ENCODE measurements at places on chromosomes 12 and 14.

DNA sequence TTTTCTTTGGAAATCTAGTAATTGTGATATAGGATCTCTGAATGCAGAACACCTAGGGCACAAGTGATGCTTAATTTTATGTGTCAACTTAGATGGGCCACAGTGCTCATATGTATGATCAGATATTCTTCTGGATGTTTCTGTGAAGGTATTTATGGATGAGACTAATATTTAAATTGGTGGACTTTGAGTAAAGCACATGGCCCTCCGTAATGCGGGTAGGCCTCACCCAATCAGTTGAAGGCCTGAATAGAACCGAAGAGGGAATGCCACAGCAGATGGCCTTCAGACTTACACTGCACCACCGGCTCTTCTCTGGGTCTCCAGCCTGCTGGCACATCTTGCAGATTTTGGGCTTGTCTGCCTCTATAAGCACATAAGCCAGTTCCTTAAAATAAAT lies 60.0 kb downstream of the ETV6 start:
- DNase-seq, result no peak

- DNase-seq, result no peak
Observed at GRCh38 chr12:24328261-24328660, 378.8 kb upstream of the SOX5 start.

DNA sequence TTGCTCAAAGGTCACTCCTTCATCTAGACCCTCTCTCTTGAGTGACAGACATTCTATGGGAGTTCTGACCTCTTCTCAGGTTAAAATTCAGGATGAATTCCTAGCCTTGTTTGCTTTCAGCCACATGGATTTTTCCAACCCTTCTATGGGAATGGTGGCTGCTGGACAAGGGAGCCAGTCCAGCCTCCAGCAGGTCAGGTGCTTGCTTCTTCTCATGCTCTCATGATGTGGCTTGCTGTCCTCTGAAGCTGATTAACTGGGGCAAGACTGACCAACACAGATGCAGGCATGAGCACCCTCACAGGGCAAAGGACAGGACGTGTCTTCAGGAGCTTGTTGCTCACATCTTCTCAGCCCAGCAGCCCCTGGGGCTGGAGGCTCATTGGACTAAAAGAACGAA lies 97.2 kb upstream of the SLC35F4 start:
- no peak for DNase-seq

DNA sequence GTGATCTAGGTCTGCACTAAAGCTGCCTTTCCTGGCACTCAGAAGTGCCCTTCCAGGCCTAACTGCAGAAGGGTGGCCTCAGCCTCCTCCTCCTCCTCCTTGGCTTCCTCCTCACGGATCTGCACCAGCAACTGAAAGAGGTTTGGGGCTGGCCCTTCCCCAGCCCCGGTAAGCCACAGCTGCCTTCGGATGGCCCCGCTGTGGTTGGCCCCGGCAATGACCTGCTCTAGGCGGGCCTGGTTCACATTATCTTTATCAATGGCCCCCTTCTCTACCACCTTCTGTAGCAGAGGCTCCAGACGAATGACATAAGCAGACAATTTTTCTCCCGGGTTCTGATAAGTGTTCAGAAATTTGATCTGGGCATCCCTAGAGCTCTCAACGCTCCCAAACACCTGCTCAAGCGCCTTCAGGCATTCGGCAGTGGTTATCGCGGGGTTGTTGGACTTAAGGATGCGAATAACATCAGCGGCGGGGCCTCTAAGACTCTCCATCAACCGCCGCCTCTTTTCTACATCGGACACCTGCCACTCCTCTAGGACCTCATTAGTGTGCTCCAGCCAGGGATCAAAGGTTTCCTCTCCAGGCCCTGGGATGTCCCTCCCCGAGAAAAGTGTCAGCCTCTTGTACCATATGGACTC lies 1.5 kb downstream of the PNMA1 start:
- DNase-seq, result peak; percentile 22

GRCh38 chr12:4213471-4213870 lies 60.1 kb upstream of the CCND2 start:
- no peak for DNase-seq

- DNase-seq, result no peak
Observed at GRCh38 chr12:53053218-53054111, 3.6 kb downstream of the TNS2 start.

DNA sequence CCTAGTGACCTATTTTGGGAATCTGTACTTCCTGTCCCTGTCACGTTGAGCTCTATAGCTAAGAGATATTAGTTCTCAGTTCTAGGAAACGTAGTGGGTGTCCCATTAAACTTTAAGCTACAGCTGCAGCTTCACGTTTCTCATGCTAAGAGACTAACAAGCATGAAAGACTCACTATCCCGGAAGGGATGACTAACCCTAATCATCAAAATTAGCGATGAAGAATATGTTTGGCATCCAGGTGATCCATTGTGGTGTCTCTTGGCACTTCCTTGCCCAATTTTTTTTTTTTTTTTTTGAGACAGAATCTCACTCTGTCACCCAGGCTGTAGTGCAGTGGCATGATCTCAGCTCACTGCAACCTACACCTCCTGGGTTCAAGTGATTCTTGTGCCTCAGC lies 11.0 kb upstream of the LALBA start:
- no peak for DNase-seq

DNA sequence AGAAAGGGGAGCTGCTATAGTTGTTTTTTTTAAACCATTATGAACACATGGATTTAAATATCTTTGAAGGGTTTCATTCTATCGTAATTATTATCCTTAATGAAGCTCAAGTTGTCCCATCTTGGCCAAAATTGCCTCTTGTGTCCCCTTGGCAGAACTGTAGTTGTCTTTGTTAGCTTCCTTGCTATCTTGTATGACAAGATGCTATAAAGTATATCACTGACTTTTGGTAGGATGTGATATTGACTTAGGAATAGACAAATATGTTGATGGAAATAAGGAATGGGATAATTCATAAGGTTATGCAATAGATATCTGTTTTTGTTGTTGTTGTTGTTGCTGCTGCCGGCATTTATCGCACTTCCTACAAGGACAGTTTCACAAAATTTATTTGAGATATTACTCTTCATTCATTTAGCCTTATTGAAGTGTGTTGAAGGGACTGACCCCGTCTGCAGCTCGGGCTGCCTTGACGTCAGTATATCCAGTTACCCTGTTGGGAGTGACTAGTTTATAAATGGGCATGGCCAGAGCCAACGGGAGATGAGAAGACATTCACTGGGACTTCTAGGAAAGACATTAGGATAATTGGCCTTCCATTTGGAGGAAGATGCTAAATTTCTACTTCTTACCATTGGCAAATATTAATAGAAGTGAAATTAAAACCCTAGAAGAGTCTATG lies 26.1 kb upstream of the APOLD1 start:
- no peak for DNase-seq

DNA sequence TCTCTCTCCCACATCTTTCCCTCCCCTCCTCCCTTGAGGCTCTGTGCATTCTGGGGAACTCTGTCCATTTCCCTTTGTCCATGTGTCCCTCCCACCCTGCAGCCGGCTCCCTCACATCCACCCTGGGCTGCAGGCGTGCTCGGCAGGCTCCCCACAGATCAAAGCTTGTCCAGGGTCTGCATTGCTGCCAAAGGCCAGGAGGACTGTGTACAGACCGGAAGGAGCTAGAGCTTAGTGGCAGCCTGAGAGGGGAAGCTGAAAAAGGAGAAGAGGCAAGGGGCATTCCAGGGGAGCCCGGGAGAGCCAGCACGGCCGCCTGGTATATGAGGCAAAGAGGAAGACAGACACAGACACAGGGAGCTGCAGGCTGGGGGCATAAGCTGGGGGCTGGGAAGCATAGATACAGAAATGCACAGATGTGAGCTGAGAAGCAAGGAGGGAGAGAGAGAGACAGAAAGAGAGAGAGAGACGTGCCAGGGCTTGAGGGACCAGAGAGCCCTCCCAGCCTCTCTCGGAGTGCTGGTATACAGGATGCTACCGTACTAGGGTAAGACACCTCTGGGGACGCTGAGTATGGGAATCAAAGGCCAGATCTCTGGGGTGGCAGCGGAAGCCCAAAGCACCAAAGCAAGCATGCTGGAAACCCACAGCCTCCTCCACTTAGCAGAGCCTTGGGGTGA lies 3.3 kb downstream of the CD4 start:
- DNase-seq, result peak; percentile 9

- DNase-seq, result peak; percentile 100
Observed at GRCh38 chr12:55973599-55974307, at the start of gene RAB5B. RAB5B (plus strand) TSS chr12:55974078; CDS start chr12:55986961, 12,883 bp downstream.

Measured in astrocyte of the spinal cord (primary cell).